Breast epithelium (tissue), 4 donors: ENCODE measurements at places on chromosomes 4 and X. TPM values are rescaled to one million over a fixed set of nuclear protein-coding genes. Genes with fewer than 3 reads are reported as not detected.

Gene EDNRA
- 2.6 TPM for total RNA-seq

GRCh38 chrX:56817179-56817578 is 88.1 kb downstream of the NBDY start:
- no peaks in the 10 kb centered on the region for H3K36me3 ChIP-seq
- no peak overlapping the region for H3K27ac ChIP-seq
- H3K4me1 ChIP-seq = no peaks in the 10 kb centered on the region
- no peaks in the 10 kb centered on the region for H3K27me3 ChIP-seq
- no peak for DNase-seq
- no peak overlapping the region for H3K4me3 ChIP-seq

DNA sequence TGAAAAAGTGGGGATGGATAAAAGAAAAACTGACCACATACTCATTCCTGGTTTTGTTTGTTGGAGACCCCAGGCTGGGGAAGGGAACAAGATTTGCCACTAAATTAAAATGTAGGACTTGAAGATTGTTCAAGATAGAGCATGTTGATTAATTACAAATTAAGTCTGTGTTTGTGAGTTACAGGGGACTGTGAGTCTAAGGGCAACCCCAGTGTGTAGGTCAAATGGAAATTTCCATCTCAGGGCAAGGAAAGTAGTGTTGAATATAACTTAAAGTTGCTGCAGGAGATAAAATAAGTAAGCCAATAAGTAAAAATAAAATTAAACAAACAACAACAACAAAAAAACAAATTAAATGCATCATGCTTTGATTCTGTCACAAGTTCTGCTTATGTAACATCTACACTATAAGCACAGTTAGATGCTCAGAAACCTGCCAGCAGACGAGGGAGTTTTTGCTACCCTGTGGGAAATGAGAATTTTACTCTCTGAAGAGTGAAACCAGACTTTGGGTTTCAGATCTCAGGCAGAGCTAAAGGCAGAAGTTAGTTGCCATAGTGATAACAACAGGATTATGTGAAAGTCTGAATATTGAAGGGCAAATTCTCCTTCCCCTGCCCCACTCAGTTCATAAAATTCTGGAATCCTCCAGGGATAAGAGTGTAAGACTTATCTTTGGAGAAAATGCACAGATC is 352.3 kb downstream of the GRXCR1 start:
- H3K27me3 ChIP-seq = no peaks in the 10 kb centered on the region
- H3K27ac ChIP-seq = no peak overlapping the region
- DNase-seq = no peak
- no peaks in the 10 kb centered on the region for H3K4me1 ChIP-seq
- no peaks in the 10 kb centered on the region for H3K36me3 ChIP-seq

Gene ZNF157
- 0.29 TPM for total RNA-seq

GRCh38 chr4:19982556-19982955 is 269.1 kb upstream of the SLIT2 start:
- no peaks in the 10 kb centered on the region for H3K27me3 ChIP-seq
- DNase-seq = no peak
- no peak overlapping the region for H3K4me3 ChIP-seq
- no peak overlapping the region for H3K27ac ChIP-seq
- no peaks in the 10 kb centered on the region for H3K36me3 ChIP-seq
